ENCODE measurements at places on chromosomes 1 and 21.

GRCh38 chr1:3021801-3022401, 634 bp downstream of the ACTRT2 start:
- DNase-seq = peak; percentile 45

GRCh38 chr1:229664133-229664689, 38.2 kb downstream of the URB2 start:
- no peak for DNase-seq

- no peak for DNase-seq
Measured at GRCh38 chr21:32764186-32764585, 7.4 kb downstream of the PAXBP1 start.

- peak; percentile 32 for DNase-seq
Measured at GRCh38 chr1:31234123-31234708, 5.5 kb downstream of the NKAIN1 start.

GRCh38 chr1:57494530-57495079, 70.7 kb upstream of the DAB1 start:
- DNase-seq = no peak
